ENCODE measurements at places on chromosomes 3 and 15.

DNA sequence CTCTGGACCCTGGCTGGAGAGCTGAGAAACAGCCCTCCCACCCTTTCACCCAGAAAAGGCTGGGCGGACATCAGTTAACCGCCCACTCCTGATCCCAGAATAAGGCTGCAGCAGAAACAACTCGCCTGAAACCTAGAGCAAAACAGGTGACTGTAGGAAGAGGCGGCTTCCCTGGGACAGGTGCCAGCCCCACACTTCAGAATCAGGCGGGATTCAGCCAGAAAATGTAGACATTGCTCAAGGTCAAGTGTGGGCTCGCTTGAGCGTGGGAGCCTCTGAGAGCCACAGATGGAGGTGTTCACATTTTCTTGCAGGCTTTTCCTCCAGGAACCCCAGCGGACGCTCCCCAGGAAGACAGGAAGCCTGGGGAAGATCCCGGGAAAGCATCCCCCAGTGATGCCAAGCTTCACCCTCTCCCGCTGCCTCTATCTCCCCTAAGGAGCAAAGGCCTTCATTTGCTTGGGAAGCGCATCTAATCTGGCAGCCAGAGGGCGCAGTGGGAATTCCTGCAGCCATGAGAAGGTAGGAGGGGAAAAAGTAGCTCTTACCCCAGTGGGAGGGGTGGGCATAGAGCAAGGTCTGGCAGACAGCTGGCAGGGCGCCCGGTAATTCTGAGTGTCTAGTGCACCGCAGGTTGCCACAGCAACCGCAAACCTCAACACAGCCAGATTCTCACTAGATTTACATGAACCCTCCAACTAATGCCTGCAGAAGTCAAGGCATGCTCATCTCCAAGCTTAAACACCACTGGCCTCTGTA lies 77.7 kb downstream of the OCA2 start:
- DNase-seq: no peak

GRCh38 chr3:82960379-82960778 lies 1198.9 kb upstream of the GBE1 start:
- no peak for DNase-seq

GRCh38 chr3:169754711-169755110 lies 10.1 kb downstream of the TERC start:
- no peak for DNase-seq

- no peak for DNase-seq
These were observed 437.7 kb downstream of the SI start for GRCh38 chr3:164640591-164640990.

DNA sequence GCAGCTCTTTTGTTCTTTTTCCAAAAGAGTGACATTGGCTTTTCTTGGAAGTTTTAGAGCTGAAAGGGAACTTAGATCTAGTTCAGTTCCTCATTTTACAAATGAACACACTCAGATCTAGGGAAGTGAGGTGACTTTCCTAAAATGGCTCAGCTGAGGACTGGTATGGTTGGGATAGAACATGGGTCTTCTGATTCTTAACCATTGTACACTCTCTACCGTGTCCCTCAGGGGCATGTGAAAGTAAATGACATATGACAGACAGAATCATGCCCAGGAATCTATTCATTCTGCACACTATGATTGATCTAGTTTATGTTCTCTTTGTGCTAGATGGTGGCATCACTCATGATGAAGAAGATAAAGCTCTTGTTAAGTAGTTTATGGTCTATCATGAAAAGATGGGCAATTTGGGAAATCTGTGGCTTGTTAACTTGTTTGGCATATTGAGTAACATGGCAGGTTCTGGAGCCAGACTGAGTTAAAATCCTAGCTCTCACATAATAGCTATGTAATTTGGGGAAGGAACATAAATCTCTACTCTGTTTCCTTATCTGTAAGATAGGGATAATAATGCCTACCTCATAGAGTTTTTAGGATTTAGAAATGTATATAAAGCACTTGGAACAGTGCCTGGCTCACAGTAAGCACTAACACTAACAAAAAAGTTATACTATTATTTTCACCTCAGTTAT lies 30.9 kb downstream of the UBE2E1 start:
- DNase-seq: no peak
